ENCODE measurements at places on chromosomes 1 and 21. TPM values are rescaled to one million over a fixed set of nuclear protein-coding genes. Genes with fewer than 3 reads are reported as not detected.
A peak's percentile ranks its signal among the peaks of the same experiment; 100 is the strongest.

Gene VSIG8
- total RNA-seq = 0.55 TPM

Gene TRIM17
- total RNA-seq = 33.6 TPM

Gene FAM131C
- total RNA-seq = 1.2 TPM

Gene TRPM2
- 3.0 TPM for total RNA-seq

Gene KPRP
- total RNA-seq = not detected

- peak; percentile 66 for DNase-seq
Observed at GRCh38 chr1:61436491-61437120, 288.3 kb downstream of the TM2D1 start.

GRCh38 chr1:82455342-82455741 lies 654.6 kb downstream of the ADGRL2 start:
- no peak for DNase-seq

- DNase-seq = no peak
Observed at GRCh38 chr1:181206513-181206912, 118.0 kb downstream of the IER5 start.

DNA sequence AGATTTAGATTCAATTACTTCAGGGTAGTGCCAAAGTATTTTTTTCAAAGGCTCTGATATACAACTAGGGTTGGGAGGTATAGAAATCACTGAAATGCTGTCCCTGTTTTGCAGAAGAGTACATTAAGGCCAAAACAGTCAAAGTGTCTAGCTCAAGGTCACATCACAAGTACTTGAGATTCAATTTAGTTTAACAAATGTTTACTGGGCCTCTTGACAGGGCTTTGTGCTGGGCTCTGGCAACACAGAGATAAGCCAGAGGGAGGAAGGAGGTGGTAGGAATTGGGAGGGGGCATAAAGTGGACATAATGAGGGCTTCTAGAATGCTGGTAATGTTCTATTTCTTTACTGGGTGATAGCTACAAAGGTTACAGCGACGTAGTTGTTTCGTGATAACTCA lies 2.3 kb upstream of the SLC9A1 start:
- no peak for DNase-seq

DNA sequence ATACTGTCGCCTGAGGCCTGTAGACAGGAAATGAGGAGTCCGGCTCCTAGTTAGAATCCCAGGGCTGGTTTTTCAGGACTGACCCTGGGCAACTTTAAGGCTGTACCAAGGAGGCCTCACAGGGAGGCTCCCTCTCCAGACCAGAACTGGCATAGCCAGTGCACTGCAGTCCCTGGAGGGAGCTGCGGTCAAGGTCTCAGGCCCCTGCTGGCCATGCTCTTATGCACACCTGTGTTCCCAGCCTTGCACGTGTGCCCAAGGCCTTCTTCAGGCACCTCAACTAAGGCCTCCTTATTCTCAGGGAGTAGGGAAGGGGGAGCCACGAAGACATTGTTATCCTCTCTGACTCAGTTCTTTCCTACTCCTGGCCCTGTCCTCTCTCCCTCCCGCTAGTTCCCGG lies 22.0 kb upstream of the IFNAR1 start:
- no peak for DNase-seq

DNA sequence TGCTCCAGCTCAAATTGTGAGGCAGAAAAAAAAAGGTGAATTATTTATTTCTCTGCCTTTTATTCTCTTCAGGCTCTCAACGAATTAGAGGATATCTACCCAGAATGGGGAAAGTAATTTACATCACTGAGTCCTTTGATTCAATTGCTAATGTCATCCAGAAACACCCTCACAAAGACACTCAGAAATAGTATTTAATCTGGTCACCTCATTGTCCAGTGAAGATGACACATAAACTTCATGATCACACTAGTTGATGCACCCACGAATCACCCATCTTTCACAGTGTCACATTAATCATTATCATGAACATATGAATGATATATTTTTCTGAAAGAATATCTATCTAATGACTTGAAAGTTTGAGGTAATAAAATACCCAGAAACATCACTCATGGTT lies 868.5 kb downstream of the BRINP3 start:
- DNase-seq = no peak

- no peak for DNase-seq
Observed at GRCh38 chr1:118145721-118146120, 39.3 kb downstream of the SPAG17 start.

Measured in testis (tissue), 5 donors.